Activated CD4-positive, alpha-beta T cell treated with anti-CD3 and anti-CD28 coated beads, Interleukin-2, Interleukin-4, amounts not matched to agents 100 ng/mL and 50 ng/mL, durations not matched to agents 16 hours and 8 hours (primary cell): ENCODE measurements at places on chromosomes 3 and 15.

DNA sequence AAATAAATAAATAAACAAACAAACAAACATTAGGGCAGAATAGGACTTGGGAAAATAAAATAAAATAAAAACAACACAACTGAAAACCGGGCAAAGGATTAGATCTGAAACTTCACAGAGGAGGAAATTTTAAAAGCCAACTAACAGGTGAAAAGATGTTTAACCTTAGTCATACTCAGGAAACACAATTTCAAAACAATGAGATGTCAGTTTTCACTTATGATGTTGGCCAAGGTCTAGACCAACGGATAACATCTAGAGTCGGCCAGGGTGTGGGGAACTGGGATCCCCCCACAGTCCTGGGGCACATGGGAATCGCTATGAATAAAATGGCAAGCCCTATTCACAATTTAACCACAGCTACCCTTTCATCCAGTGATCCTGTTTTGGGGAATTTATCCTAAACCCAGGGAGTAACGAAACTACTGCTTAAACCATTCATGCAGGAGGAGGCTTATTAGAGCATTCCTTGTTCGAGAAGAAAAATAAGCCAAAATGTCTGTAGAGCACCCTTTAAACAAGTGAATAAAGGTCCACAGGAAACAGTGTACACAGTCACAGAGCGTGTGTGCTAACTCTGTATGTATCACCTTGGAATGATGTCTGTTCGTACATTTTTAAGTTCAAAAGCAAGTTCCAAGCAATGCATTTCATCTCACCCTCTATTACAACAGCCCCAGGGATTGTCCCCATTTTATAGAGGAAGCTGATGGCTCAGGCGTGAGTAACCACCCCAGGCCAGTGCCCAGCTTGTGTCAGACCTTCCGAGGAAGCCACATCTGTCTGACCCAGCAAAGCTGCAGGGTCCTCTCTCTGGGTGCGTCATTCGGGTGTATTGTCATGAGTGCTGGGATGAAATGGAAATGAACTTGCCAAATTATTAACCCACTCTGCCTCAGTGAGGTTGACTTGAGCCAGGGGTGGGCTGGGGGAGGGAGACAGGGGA is 6.3 kb upstream of the ANPEP start:
- no peak for DNase-seq

- no peak for DNase-seq
These were observed 111.0 kb upstream of the TGFBR2 start for GRCh38 chr3:30495172-30496065.

- no peak for DNase-seq
These were observed 267.3 kb downstream of the SHQ1 start for GRCh38 chr3:72580900-72581299.

DNA sequence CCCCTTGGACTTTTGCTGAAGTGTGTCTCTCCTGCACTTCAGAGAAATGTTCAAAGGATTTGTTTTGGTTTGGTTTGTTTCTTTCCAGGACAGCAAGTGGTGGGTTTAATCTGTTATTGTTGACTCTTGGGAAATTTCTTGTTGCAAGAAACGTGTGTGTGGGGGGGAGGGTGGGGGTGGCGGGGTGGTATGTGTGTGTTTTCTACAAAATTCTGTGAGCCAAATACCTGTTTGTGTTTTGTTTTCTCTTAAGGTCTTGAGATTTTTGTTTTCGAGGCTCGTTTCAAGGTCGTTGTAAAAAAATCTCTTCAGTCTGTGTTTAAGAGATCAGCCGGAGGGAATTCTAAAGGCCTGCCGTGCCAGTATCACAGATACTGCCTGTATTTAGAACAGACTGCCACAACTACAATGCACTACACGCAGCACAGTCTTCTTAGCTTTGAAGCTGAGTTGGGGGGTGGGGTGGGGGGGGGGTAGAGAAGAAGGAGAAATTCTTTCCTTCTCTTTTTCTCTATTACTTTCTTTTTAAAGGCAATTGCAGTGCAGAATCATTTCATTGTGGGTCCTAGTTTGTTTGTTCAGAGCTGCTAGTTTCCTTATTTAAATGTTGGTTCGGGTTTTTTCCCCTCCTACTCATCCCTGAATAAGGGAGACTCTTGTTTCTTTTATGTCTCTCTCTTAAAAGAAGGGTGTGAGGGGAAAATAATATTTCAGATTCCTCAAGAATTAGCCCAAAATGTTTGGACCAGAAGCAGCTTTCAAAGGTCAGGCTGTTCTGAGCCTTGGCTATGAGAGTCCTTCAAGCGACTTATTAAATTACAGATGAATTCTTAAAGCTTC is 1.4 kb upstream of the BCL6 start:
- DNase-seq = peak; percentile 34

- no peak for DNase-seq
These were observed 21.1 kb downstream of the TTC23 start for GRCh38 chr15:99228120-99228770.

- DNase-seq = no peak
These were observed 55.0 kb upstream of the TIPARP start for GRCh38 chr3:156619376-156619775.

- no peak for DNase-seq
These were observed 9.1 kb upstream of the DIS3L start for GRCh38 chr15:66284271-66284670.

DNA sequence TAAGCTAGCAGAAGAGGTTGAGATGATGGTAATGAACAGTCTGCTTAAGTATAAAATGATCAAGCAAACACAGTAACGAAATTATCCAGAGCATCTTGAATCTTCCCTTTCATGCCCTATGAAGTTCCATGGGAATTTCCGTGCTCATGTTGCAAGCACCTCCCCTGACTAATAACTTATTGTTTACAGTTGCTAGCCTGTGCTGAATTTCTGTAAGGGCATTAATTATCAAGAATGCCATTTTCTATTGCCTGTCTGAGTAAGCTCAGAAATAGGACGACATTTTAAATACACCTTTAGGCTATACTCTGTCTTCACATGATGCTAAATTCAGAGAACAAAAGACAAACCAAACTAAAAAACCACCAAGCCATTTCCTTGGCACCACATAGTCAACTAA is 257.5 kb upstream of the LRTM1 start:
- DNase-seq = no peak
